Liver (tissue), 10 donors: ENCODE measurements at places on chromosomes 1 and 21. TPM values are rescaled to one million over a fixed set of nuclear protein-coding genes. Genes with fewer than 3 reads are reported as not detected.

ASCL5 gene
- not detected for total RNA-seq

PPFIA4 gene
- total RNA-seq = 0.33 TPM

DNA sequence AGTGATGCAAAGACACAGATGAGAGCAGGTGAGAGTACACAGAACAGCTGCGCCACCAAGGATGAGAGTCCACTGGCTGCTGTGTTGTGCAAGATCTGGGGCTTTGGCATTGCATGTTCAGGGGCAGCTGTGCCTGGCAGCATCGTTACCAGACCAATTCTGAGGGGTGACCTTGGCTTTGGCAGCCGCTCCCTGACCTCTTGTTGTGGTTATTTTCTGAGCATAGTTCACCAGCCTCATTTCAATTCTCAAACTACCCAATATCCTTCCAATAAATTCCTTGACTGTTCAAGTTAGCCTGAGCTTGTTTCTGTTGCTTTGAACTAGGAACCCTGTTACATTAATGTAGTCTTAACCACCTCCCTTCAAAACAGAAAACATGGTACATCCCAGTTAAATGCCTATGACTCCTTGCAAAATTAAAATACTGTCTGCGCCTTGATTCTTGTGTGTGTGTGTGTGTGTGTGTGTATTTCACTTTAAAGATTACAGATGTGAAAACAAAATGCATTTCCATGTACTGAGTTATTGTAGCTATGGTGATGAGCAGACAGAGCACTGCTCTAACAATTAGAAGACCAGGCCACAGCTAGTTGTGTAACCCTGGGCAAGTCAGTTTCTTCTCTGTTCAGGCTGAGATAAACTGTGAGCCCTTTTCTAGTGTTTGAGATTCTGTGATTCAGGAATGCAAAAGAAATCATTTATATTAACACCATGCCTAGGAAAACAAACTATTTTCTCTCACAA is 106.3 kb upstream of the GUCA2B start:
- no peaks in the 10 kb centered on the region for H3K36me3 ChIP-seq
- H3K27ac ChIP-seq = no peak overlapping the region
- H3K4me3 ChIP-seq = no peak overlapping the region
- peaks cover 8% of the 10 kb centered on the region for H3K4me1 ChIP-seq

- H3K4me3 ChIP-seq = no peak overlapping the region
- no peak for DNase-seq
- H3K36me3 ChIP-seq = no peaks in the 10 kb centered on the region
- H3K4me1 ChIP-seq = peaks cover 21% of the 10 kb centered on the region
- H3K27me3 ChIP-seq = no peaks in the 10 kb centered on the region
These were observed 48.7 kb downstream of the EIF2D start for GRCh38 chr1:206563367-206564207.
